Midbrain (tissue), 1 donor: ENCODE measurements at places on chromosomes 12 and 14.

DNA sequence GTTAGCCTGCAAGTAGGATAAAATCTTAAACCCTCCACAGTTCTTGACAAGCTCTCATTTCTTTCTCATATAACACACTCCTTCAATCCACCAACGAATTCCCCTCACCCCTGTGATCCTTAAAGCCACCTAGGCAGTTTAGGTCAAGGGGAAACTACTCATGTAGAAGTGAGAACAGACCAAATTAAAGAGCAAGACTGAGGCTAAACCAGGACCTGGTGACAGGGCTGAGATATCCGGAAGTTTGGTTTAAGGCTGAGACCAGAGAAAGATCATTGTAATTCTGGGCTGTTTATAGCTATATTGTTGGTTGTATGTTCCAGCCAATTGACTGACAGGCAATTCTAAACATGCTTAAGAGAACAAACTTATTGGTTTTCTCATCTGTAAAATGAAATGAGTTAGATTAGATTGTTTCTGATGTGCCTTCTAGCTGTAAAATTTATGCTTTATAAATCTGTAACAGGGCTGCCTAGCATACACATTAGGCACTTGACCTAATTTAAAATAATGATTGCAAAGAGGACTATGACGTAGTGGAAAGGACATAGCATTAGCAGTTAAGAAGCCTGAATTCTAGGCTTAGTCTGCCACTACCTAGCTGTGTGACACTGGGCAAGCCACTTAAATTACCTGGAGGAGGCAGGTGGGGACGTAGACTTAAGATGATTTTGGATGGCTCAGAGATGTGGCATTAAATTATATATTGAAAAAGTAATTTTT lies 53.9 kb upstream of the PTGR2 start:
- DNase-seq: no peak

DNA sequence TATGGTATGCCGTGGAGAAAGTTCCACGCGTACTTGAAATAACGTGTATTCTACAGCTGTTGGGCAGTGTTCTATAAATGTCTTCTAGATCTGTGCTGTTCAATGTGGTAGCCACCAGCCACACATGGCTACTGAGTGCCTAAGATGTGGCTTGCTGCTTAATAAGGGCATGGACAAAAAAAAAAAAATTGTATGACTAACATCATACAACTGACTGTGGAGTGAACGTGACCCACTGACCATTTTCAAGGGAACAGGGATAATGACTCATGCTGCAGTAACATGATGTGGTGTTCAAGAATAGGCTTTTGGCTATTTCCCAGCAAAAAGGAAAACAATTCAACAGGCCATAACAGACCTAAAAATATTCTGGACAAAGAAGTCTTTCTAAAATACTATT lies 13.0 kb downstream of the ATG14 start:
- DNase-seq: no peak

GRCh38 chr14:102949801-102950451 lies 27.5 kb downstream of the AMN start:
- peak; percentile 80 for DNase-seq

GRCh38 chr12:124466216-124467128 lies 100.9 kb downstream of the NCOR2 start:
- DNase-seq: no peak

- no peak for DNase-seq
These were observed 220.4 kb upstream of the GARIN6 start for GRCh38 chr12:99427104-99427503.

- no peak for DNase-seq
These were observed 160.5 kb upstream of the RASSF8 start for GRCh38 chr12:25797949-25798348.

DNA sequence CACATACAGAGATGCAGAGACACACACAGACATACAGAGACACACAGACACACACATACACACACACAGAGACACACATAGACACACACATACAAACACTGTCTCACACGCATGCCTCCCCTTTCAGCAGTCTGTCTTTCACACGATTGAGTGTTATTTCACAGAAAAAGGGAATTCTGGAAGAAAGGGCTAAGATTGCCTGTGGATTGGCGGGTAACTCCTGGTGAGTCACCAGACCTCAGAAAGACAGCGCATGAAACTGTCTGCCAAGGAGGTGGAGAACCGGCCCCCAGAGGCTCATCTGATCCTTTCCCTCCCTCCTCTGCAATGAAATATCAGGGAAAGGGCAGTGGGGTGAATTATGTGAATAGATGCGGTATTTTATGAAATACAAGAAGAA lies 127.2 kb upstream of the GSC start:
- no peak for DNase-seq

GRCh38 chr12:101885912-101886561 lies 8.7 kb downstream of the DRAM1 start:
- no peak for DNase-seq

DNA sequence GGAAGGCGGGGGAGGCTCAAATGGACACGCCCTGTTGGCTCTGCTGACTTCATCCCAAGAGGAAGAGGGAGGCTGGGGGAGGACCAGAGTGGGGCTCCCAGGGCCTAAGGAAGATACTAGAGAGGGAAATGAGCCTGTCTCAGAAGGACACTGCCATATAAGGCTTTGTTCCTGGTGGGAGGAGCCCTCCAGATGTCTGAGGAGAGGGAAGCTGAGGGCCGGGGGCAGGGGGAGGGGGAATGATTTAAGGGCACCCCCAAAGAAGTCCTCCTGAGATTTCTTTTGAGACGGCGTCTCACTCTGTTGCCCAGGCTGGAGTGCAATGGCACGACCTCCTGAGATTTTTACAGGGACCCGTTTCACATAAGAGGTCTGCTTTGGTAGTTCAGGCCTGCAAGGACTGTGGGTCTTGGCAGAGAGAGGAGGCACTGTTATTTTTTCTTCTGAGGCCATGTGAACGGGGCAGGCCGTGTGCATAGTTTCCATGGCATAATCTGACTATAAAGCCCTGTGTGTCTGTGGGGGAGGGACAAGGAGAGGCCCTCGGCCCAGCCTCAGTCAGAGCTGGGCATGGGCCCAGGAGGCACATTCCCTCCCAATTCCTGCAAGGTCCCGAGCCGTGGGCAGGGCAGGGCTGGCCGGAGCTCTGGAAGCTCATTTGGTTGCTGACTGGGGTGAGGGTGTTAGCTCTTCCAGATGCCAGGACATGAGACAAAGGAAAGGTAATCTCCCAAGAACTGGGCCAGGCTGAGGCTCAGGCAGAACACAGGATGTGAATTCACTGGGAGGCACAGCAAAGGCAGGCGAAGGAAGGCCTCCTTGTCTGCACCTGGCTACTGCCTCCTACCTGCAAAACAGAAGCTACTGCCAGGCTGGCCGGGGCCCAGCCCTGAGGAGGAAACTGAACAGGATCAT lies 22.2 kb upstream of the PLEKHG3 start:
- peak; percentile 86 for DNase-seq

GRCh38 chr12:117587631-117588287 lies 226.3 kb upstream of the NOS1 start:
- peak; percentile 21 for DNase-seq

DNA sequence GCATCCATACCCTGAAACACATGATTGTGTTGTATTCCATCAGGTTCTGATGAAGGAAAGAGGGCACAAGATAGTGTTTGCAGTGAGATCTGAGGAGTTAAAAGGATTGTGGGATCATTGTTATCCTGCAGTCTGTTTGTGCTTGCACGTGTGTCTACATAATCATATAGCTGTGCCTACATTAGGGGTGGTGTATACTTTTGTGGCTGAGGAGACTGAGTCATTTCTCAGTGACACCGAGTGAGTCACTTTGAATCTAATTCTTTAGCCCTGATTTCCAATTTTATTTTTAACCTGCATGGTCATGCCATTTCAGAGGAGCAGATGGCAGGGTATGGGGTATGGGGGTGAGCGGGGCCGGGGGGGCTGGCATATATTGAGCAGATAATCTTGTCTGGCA lies 133.2 kb downstream of the ANO4 start:
- DNase-seq: no peak

GRCh38 chr14:55190906-55191202 lies 531 bp downstream of the DLGAP5 start:
- no peak for DNase-seq

GRCh38 chr14:57290751-57291150 lies 22.0 kb downstream of the AP5M1 start:
- DNase-seq: no peak

GRCh38 chr14:68780358-68781160 lies 12.3 kb downstream of the ZFP36L1 start:
- peak; percentile 60 for DNase-seq

GRCh38 chr14:35398071-35398584 lies 6.4 kb downstream of the NFKBIA start:
- DNase-seq: no peak

DNA sequence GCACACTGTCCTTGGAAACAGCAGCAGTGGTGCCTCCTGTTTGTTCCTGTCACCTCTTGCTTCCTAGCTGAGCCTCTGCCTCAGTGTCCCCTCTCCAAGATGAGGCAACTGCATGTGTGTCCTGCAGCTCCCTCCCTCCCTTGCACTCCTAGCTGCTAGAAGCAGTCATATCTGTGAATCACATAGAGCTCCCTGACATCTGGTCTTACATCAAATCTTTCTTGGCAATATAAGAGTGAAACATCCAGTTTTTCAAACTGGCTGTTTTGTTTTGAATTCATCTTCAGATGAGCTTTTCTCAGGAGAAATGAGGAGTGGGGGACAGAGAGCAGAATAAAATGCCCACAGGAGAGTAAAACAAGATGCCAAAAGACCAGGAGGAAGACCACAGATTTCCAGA lies 103.7 kb downstream of the VCPKMT start:
- no peak for DNase-seq

DNA sequence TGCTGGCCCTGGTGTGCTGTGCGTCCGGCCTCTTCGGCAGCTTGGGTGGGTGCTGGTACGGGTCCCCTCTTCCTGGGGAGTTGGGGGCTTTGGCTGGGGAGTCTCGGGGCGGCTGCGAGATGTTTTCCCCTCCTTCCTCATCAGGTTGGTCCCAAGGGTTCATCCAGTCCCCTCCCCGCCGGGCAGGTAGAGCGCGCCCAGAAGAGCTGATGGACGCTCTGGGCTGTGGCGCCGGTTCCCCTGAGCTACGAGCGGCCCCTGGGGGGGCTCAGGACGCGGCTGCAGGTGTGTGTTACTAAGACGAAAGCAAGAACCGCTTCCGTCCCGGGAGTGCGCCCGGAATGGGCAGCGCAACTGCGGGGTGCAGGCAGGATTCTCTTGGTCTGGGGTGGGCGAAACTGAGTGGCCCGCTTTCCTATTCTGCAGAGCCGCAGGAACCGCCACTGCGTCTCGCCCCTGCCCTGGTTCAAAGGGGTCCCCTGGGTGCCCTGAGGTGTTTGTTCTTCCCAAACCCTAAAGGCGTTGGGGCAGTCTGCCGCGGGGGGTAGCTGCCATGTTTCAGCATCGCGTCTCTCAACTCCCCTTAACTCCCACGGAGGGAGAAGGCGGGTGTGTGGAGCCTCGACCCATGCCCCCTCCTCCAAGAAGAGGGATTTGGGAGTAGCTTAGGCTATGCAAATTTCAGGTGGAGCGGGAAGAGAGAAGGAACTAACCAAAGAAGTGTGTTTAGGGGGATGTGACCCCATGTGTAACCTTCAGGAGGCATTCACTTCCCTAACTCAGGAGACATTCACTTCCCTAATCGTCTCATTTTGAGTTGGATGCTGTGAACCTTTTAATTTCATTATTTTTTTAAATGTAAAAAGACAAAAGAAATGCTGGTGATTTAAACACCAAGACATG lies 1.2 kb downstream of the SLC24A4 start:
- DNase-seq: no peak

GRCh38 chr12:106147956-106148355 lies 9.2 kb upstream of the NUAK1 start:
- peak; percentile 79 for DNase-seq

GRCh38 chr14:79721399-79722084 lies 489.8 kb downstream of the DIO2 start:
- DNase-seq: no peak

DNA sequence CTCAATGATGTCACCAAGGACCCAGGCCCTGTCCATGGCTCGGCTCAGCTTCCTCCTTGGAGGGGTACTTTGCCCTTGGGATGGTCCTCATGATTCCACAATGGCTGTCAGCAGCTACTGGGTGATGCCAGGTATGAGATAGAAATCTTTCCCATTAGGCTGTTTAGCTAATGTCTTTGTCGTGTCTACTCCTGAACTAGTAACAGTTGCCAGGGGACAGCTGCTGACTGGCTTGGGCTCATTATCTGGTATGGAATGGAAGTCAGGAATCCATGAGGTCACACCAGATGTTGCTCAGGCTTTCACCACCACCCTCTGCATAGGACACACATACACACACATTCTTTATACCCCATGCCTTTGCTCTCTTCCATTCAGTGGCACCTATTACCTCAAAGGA lies 9.2 kb downstream of the PRPH start:
- no peak for DNase-seq

DNA sequence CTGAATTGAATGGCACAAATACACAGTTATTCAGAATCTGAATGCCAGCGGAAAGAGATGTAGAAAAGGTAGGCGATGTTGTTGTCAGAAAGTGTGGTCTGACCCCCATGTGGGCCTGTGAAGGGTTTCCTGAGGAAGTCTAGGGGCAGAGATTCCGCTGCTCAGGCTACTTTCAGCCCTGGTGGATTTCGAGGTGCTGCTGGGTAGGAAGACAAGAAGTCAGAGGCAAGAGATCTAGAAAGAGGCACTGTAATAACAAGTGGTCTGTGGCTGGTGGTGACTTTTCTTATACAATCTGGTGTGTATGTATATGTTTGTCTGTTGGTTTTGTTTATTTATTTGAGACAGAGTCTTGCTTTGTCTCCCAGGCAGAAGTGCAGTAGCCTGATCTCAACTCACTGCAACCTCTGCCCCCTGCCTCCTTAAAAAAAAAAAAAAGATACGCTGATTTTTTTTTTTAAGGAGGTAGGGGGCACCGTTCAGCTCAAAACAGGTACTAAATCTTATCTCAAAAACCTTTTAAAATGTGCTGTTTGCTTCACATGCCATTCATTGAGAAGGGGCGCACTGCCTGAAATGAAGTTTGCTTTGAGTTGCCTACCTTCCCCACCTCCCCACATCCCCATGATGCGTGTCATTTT lies 27.1 kb upstream of the MANSC4 start:
- DNase-seq: no peak

DNA sequence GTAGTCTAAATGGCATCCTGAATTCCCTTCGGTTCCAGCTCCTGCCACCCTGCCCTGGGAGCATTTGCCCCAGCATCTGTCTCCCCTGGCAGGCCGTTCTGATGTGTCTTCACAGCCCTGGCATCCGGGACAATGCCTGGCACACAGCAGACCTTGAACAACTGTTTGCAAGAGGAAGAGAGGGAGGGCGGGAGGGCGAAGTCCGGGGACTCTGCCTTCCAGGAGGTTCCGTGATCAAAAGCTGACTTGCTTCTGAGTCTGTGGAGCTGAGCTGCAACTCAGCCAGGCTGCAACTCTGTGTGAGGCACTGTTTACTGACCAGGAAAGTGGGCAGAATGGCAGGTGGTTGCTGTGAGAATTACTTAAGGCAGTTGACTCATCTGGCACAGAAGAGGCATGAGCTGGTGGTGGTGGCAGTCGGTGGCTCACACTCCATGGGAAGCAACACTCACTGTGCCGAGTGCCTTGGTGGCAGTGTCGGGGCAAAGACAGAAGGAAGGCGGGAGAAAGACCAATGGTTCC lies 61.1 kb upstream of the DLK1 start:
- no peak for DNase-seq

GRCh38 chr12:22709292-22709691 lies 84.3 kb downstream of the ETNK1 start:
- DNase-seq: peak; percentile 16

GRCh38 chr14:89551955-89552354 lies 134.9 kb upstream of the FOXN3 start:
- no peak for DNase-seq
